ENCODE measurements at places on chromosomes 5 and 9. TPM values are rescaled to one million over a fixed set of nuclear protein-coding genes. Genes with fewer than 3 reads are reported as not detected.
A peak's percentile ranks its signal among the peaks of the same experiment; 100 is the strongest.

DNA sequence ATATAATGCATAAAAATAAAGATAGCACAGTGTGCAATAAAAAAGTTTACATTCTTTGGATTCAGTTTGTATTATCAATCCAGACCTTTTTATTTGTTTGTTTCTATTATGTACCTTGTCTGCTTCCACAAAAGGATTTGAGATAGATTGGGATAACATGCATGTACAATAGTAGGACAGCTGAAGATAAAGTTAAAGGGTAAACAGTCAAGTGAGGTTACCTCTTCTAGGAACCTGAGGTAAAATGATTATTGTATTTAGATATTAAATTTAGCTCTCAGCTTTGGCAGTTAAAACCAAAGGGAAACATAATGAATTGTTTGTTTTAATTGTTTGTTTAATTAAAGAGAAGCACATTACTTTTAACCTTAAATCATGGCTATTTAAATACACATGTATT lies 81.7 kb downstream of the ZCCHC7 start:
- DNase-seq, result no peak

DNA sequence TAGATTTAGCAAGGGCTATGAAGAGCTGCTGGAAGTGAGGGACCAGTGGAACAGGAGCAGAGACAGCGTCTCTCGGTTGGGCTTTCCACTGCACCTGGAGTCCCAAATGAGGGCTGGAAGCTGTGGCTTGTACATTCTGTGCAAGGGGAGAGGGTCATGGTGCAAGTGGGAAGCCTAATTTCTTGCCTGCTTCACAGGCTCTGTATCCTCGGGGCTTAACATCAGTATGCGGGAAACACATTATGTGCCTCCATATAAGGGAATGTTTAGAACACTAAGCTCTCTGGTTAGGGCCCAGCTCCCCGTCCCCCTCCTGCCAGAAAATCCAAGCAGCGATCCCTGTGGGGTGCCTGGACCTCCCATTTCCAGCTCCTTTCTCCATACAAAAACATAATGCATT lies 89.0 kb upstream of the NIPAL4 start:
- peak; percentile 19 for DNase-seq

GRCh38 chr9:25918761-25919160 lies 240.5 kb upstream of the TUSC1 start:
- no peak for DNase-seq

- DNase-seq, result no peak
Observed at GRCh38 chr5:4703931-4704458, 436.1 kb upstream of the ADAMTS16 start.

DNA sequence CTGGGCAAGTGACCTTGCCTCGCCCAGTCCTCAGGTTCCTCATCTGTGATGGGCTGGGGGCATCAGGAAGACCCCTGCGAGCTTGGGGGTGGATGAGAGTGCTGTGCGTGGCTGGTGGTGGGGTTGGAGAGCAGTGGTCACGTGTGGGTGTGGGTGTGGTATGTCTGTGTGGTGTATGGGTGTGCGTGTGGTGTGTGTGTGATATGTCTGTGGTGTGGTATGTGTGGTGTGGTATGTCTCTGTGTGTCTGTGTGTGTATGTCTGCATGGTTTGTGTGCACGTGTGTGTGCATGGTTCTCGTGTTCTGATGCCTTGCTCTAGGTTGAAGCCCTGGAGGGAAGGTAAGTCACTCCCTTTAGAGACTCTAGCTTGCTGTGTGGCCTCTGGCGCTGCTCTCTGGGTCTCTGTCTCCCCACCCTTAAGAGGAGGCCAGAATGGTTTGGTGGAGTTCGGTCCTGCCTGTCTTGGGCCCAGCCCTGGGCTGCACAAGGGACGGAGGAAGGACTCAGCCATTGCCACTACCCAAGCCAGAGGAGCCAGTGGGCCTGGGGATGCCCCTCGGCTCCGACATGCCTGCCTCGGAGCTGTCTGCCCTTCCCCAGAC lies 87.0 kb downstream of the RXRA start:
- DNase-seq, result no peak

DNA sequence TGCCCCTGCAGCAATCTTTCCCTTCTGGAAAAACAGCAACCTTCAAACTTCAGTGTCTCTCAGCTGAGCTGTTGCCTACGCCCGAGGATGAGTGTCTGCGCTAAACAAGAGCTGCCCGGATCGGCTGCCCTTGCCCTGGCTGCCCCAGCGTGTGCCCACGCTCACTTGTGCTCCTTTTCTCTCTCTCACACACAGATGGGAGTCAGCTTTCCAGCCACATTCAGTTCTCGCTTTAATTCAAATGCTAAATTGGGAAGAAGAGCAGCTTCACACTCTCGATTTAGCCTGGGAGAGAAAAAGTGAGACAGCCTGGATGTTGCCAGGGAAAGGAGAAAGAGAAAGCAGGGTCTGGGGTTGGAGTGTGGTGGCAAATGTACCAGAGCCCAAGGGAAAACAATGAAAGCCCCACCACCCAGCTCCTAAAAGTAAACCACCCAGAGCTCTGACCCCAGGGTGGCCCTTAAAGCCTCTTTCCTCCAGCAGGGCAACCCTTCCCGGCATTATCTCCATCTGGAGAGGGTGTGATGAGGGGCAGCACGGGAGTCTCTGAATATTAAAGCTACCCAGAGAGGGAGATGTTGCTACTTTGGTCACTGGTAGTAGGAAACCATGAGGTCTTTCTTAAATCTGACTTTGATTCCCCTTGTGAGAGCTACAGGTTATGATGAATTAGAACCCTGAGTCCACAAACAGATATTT lies 9.9 kb upstream of the EGR1 start:
- DNase-seq, result no peak

- DNase-seq, result no peak
Observed at GRCh38 chr5:109816732-109817131, 127.0 kb downstream of the MAN2A1 start.

DNA sequence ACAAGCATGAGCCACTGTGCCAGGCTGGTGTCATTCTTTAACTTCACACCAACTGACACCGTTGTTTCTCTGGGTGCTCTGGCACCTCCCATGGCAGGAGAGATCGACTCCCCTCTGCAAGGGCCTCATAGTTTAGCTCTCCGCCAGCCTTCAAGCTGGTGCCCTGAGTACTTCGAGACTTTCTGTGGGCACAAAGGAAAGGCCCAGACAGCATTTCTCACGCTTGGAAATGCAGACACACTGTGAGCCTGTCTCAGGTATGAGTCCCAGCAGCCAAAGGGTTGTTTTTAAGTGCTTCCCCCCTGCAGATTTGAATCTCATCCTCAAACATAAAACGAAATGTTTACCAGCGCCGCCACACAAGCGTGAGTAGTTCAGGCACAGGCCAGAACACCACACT lies 11.1 kb upstream of the TCF7 start:
- no peak for DNase-seq

GRCh38 chr9:87442451-87442850 lies 55.2 kb upstream of the DAPK1 start:
- DNase-seq, result no peak

- DNase-seq, result no peak
Observed at GRCh38 chr5:9025942-9026341, 519.9 kb downstream of the SEMA5A start.

- no peak for DNase-seq
Observed at GRCh38 chr5:6850106-6850432, 136.8 kb downstream of the TENT4A start.

GRCh38 chr5:110687485-110687884 lies 39.0 kb downstream of the TMEM232 start:
- no peak for DNase-seq

- DNase-seq, result no peak
Observed at GRCh38 chr9:70034271-70034711, 9.4 kb upstream of the MAMDC2 start.

DNA sequence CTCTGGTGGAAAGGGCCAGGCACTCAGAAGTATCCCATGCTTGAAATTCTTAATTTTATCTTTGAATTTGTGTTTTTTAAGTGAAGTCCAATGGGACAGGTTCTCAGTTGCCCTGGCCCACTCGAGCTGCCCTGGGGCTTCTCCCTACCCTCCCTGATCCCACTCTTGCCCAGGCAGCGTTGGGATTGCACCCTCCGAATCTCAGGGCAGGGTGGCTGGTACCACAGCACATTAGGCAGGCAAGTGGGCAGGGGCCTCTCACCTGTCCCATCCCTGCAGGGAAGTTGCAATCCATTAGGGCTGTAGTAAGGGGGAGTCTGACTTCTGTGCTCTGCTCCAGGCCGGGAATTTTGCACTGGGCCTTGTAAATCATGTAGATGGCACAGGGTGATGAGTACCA lies 2.7 kb downstream of the RUFY1 start:
- DNase-seq, result no peak

DNA sequence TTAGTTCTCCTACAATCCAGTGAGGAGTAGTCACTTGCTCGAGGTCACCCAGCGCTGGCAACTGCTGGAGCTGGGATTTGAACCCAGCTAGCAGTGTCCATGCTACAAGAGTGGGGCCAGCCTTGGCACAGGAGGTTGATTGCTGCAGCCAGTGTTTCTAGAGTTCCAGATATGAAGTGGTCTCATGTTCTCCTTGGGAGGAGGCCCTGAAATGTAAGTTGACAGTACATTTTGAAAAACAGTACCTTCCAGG lies 802 bp downstream of the CCDC107 start:
- DNase-seq, result peak; percentile 78

- DNase-seq, result no peak
Observed at GRCh38 chr9:115877852-115878438, 275.6 kb upstream of the PAPPA start.

DNA sequence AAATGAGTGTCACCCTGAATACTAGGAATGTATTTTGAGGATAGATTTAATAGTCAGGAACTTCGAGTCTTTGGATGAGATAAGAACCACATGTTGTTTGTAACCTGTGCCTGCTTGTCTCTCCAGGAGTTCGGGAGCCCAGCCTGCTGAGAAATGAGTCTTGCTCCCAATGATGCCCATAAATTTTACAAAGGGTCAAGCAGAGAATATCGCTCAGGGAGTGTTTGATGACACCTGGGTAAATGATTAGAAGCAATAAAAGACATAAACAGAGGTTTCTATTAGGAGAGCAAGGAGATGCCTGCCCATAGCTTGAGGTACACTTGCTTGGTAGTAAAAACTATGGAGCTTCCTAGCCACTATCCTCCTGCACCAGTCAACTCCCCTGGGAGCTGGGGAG lies 46.9 kb upstream of the KLF4 start:
- DNase-seq, result no peak

DNA sequence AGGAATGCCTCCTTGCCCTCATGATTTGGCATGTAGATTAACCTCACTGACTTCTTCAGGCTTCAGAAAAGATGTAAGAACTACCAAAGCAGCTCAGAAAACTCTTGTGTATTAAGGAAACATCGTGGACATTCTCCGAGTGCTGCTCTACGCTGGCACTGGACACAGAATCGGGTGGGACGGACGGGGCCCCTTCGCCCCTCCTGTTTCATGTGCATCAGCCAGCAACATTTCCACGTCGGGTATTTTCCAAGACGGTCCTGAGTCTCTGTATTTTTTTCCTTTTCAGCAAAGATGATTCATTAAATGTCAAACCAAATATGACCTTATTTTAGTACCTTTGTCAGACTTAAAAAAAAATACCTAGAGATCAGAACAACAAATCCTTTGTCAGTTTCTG lies 583.6 kb downstream of the CCDC171 start:
- no peak for DNase-seq

DNA sequence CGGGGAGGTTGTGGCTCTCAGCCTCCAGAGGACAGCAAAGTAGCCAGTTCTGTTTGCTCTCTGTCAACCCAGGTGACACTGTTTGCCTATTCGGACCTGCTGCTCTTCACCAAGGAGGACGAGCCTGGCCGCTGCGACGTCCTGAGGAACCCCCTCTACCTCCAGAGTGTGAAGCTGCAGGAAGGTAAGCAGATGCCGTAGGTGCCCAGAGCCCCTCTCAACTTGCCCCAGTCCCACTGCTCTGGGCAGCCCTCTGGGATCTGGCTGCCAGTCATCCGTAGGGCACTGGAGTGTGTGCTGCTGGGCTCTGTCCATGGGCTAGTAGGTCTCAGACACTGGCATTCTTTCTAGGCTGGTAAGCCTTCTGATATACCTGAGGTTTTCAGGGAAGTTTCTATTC lies 59.3 kb downstream of the RGS3 start:
- DNase-seq, result no peak

DNA sequence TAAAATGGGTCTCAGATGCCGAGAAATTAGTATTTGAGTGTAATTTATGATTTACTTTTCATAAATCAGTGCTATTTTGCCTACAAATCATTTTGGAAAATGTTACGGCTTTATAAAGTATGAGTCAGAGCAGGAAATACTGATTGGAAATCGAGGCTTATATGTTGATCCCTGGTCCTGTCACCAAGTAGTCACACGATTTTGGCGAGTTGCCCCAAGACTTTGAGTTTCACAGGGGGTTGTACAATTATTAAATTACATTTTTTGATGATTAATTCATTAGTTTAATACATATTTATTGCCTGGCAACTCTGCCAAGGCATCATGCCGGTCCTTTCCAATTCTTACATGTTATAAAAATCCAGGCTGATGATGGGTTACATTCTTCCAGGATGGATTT lies 443.9 kb upstream of the KLF4 start:
- DNase-seq, result no peak

DNA sequence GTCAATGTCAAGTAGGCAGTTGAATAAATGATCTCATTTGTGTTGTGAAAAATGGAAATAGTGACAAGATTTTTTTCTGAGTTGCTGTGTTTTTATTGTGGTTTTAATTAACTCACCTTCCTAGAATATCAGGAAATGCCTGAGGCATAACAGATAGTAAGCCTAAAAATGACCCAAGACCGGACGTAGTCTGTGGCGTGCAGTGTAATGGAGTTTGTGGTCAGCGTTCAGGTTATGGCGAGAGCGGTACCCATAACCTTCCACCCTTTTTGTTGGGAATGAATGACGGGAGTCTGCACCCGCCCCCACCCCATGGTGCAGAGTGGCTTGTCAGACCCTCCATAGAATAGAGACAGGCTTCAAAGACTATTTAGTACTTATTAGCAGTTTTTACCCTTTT lies 119.3 kb downstream of the GALNT10 start:
- DNase-seq, result peak; percentile 69

- no peak for DNase-seq
Observed at GRCh38 chr5:7667216-7667767, 183.6 kb downstream of the CFAP90 start.

DNA sequence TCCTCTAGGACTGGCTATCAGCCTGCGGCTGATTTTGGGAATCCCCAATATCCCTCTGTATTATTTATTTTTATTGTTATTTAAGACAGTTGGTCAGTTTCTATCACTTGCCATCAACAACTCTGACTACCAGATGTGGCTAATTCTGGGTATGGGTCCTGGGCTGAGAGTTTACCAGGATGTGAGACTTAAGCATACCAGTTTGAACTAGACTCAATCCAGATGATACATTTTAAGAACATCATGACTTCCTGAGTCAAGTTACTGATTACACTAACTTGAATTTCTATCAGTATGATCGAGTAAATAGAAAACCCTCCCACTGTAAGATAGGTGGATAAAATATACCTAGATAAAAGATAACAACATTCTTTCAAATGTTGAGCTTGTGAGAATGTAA lies 634.0 kb downstream of the MAT2B start:
- no peak for DNase-seq

- no peak for DNase-seq
Observed at GRCh38 chr9:99096409-99096808, 8.5 kb upstream of the TGFBR1 start.

The PHF24 gene
- total RNA-seq, result not detected

The PCA3 gene
- total RNA-seq, result not detected

The PCDHGB2 gene
- total RNA-seq, result 0.24 TPM

The TRPM3 gene
- total RNA-seq, result under 0.01 TPM

The CATSPER3 gene
- total RNA-seq, result 0.06 TPM

The OBP2B gene
- total RNA-seq, result not detected

The ARRDC3 gene
- 48.7 TPM for total RNA-seq

The SLC46A2 gene
- total RNA-seq, result not detected

The ALDOB gene
- total RNA-seq, result not detected

The PPP1R26 gene
- total RNA-seq, result 33.5 TPM

The TAF11L10 gene
- total RNA-seq, result not detected
